ENCODE measurements at places on chromosomes 11 and 22.

DNA sequence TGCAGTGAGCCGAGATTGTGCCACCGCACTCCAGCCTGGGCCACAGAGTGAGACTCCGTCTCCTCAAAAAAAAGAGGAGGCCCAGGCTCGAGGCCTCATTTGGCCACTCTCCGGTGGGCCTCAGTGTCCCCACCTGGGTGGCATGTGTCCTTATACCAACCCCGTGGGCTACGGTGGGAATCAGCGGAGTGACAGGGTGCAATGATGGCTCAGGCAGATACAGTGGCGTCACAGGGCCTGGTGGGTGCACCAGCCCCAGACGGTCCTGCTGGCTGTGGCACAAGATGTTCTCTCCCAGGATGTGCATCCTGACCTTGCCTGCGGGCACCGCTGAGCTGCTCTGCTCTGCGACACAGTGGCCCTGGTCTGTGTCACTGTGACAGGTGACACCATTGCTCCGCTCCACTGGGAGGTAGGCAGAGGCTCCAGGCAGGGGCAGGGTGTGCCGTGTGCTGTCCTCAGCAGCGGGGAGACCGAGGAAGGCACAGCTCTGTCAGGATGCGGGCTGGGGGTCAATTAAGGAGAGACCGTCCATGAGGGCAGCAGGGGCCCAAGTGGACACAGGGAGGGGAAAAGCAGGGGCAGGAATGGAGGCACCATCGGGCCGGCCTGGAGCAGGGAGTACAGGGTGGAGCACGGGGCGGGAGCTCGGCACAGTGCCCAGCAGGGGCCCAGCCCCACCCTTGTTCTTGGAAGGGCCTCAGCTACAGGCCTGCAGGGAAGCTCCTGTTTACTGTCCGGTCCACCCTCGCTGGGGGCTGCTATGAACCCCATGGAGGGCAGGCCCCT is 21.7 kb upstream of the TH start:
- H3K27ac ChIP-seq: no peak overlapping the region
- peaks cover 41% of the 10 kb centered on the region for H3K27me3 ChIP-seq
- H3K4me1 ChIP-seq: peaks cover 16% of the 10 kb centered on the region
- no peak for DNase-seq
- no peak overlapping the region for H3K4me3 ChIP-seq

DNA sequence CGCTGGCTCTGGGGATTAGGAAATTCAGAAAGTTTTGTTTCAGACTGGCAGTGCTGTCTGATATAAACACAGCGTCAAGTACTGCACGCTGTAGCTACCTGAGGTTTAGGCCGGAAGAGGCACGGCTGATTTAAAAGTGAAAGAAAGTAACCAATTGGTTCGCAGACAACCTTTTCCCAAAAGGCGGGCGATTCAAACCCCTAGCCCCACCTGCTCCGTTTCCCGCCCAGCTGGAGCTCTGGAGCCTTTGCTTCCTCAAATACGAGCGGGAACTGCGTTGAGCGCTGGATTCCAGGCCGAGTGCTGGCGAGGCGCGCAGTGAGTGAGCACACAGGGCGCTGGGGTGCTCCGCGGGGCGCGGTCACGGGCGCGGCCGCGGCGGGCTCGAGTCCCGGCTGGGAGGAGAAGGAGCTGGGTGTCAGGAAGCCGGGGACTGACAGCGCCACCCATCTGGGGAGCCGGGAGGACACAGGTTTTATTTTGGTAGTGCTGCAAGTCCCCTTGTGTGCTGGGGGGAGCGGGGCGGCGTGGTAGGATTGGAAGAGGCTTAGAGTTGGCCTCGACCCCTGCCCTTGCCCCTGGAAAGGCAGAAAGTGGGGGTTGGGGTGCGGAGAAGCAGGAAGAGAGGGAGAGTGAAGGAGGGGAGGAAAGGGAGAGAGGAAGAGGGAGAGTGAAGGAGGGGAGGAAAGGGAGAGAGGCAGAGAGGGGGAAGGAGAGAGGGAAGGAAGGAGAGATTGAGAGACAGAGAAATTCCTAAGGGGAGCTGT is 2.1 kb downstream of the FAM111A start:
- peak overlapping the region; percentile 99 for H3K27ac ChIP-seq
- peaks cover 7% of the 10 kb centered on the region for H3K36me3 ChIP-seq
- no peaks in the 10 kb centered on the region for H3K27me3 ChIP-seq
- H3K4me3 ChIP-seq: peak overlapping the region; percentile 96
- H3K4me1 ChIP-seq: peaks cover 46% of the 10 kb centered on the region
- peak; percentile 74 for DNase-seq

- H3K27me3 ChIP-seq: no peaks in the 10 kb centered on the region
- peaks cover 7% of the 10 kb centered on the region for H3K36me3 ChIP-seq
- no peak for DNase-seq
- H3K4me1 ChIP-seq: peaks cover 41% of the 10 kb centered on the region
These were observed 108.3 kb downstream of the PTPRJ start for GRCh38 chr11:48088682-48089050.

GRCh38 chr11:69504576-69505335 is 23.3 kb downstream of the LINC01488 start:
- peaks cover 6% of the 10 kb centered on the region for H3K36me3 ChIP-seq
- peaks cover 17% of the 10 kb centered on the region for H3K4me1 ChIP-seq
- no peak overlapping the region for H3K4me3 ChIP-seq
- peaks cover 46% of the 10 kb centered on the region for H3K27me3 ChIP-seq
- DNase-seq: no peak

- peaks cover 16% of the 10 kb centered on the region for H3K4me1 ChIP-seq
- peaks cover 17% of the 10 kb centered on the region for H3K36me3 ChIP-seq
- H3K4me3 ChIP-seq: no peak overlapping the region
- DNase-seq: no peak
These were observed 50.8 kb downstream of the PRDM10 start for GRCh38 chr11:129951866-129952262.

DNA sequence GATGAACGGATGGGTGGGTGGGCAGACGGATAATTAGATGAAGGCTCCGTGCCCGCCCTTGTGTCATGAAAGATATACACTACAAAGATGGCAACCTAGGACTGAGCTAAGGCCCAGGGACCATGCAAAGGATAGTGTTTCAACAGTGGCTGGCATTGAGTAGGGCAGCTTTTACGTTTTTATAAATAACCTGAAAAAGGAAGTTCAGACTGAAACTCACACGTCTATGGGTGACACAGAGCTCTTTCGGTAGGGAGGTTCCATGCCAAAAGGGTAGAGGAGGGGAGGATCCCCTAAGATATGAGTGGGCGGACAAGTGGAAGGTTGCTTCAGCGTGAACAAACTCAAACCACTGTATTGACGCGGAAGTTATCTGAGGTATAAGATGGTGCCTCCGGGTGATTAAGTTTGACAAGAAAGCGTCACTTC is 90.5 kb downstream of the UBASH3B start:
- peak; percentile 84 for DNase-seq
- H3K27ac ChIP-seq: peak overlapping the region; percentile 95
- no peaks in the 10 kb centered on the region for H3K27me3 ChIP-seq
- peaks cover 7% of the 10 kb centered on the region for H3K36me3 ChIP-seq

DNA sequence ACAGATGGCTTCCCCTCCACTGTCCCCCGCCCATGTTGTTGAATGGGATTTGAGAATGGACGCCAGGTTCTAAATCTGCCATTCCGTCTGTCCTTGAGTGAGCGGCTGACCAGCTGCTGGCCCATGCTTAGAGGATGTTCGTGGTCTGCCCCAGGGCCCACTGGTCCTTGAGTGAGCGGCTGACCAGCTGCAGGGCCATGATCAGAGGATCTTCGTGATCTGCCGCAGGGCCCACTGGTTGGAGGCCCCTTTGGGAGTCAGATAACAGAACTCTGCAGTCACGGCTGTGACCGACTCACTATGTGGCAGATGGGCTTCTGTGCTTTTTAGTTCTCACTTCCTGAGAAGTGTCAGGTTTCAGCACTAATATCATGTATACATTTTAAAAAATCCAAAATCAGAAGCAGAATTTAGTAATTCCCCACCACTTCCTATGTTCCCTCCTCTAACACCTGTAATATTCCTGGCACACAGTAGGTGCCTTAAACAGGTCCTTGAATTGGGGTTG is 54.1 kb downstream of the MICAL3 start:
- peak overlapping the region; percentile 80 for H3K4me3 ChIP-seq
- peaks cover 59% of the 10 kb centered on the region for H3K36me3 ChIP-seq
- H3K27me3 ChIP-seq: no peaks in the 10 kb centered on the region

- no peak overlapping the region for H3K4me3 ChIP-seq
- H3K36me3 ChIP-seq: no peaks in the 10 kb centered on the region
- no peak overlapping the region for H3K27ac ChIP-seq
- no peak for DNase-seq
- no peaks in the 10 kb centered on the region for H3K27me3 ChIP-seq
These were observed 20.5 kb upstream of the ACRV1 start for GRCh38 chr11:125701018-125701610.

DNA sequence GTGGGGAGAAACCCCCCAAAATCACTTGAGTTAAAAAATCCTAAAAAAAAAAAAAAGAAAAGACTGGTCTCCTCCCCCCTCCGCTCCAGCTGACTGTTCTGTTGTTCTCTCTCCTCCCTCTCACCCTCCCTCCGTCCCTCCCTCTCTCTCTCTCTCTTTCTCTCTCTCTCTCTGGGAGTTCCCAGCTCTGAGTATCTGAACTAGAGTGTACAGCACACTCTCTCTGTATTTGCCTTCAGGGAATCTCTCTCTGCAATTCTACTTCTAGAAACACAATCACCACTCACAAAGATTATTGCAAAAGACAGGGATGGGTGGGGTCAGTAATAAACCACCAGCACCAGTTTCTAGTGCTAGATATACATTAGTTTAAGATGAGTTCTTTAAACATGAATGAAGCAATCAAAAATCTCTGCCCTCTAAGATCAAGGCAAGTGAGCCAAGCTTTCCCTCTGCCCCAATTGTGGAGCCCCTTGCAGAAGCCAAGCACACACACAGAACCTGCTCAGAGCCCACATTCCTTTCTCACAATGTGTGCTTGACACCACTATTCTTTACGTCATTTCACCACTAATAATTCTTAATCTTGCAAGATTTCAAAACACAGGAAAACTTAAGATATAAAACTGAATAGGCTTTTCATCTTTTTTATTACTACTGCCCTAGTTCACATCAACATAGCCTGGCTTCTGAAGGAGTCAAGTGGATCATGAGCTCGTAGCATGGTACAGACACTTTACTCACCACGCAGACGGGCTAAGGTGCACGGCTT is 133.5 kb downstream of the RBFOX2 start:
- no peak overlapping the region for H3K4me3 ChIP-seq
- H3K36me3 ChIP-seq: no peaks in the 10 kb centered on the region
- H3K27ac ChIP-seq: no peak overlapping the region
- DNase-seq: no peak

DNA sequence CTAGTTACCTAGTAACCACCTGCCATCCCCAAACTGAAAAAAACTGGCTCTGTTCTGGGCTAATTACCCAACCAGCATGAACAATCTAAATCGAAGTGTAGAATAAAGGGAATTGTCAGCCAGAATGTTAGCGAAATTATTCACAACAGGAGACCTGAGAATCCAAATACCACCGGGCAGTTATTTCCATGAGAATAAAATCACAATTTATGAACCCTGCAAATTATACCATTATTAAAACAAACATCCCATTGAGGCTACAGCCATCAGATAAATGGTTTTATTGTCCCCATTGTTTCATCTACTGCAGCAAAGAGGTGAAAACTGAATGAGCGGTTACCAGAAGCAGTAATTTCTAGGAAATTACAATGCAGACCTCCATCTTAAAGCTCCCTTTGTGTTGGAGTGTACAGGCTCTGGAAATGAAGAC is 21.7 kb downstream of the FAM168A start:
- peak overlapping the region; percentile 17 for H3K27ac ChIP-seq
- H3K4me3 ChIP-seq: no peak overlapping the region
- no peaks in the 10 kb centered on the region for H3K27me3 ChIP-seq
- peaks cover 34% of the 10 kb centered on the region for H3K4me1 ChIP-seq
- DNase-seq: no peak
- H3K36me3 ChIP-seq: peaks cover 19% of the 10 kb centered on the region

GRCh38 chr11:28619846-28620540 is 511.8 kb downstream of the METTL15 start:
- H3K36me3 ChIP-seq: no peaks in the 10 kb centered on the region
- no peaks in the 10 kb centered on the region for H3K4me1 ChIP-seq
- no peak overlapping the region for H3K4me3 ChIP-seq
- DNase-seq: no peak

- H3K36me3 ChIP-seq: peaks cover 12% of the 10 kb centered on the region
- no peak for DNase-seq
- no peak overlapping the region for H3K4me3 ChIP-seq
- no peak overlapping the region for H3K27ac ChIP-seq
- no peaks in the 10 kb centered on the region for H3K27me3 ChIP-seq
- H3K4me1 ChIP-seq: peaks cover 65% of the 10 kb centered on the region
These were observed 25.6 kb upstream of the SORL1-AS1 start for GRCh38 chr11:121478226-121478894.

Data from stimulated activated naive B cell treated with anti-CD40 and anti-IgM and Interleukin-4, amounts not matched to agents 10 μg/mL and 1 μg/mL and 100 μg/mL, for 72 hours (primary cell).